ENCODE measurements at places on chromosomes 2 and 18.
A peak's percentile ranks its signal among the peaks of the same experiment; 100 is the strongest.

DNA sequence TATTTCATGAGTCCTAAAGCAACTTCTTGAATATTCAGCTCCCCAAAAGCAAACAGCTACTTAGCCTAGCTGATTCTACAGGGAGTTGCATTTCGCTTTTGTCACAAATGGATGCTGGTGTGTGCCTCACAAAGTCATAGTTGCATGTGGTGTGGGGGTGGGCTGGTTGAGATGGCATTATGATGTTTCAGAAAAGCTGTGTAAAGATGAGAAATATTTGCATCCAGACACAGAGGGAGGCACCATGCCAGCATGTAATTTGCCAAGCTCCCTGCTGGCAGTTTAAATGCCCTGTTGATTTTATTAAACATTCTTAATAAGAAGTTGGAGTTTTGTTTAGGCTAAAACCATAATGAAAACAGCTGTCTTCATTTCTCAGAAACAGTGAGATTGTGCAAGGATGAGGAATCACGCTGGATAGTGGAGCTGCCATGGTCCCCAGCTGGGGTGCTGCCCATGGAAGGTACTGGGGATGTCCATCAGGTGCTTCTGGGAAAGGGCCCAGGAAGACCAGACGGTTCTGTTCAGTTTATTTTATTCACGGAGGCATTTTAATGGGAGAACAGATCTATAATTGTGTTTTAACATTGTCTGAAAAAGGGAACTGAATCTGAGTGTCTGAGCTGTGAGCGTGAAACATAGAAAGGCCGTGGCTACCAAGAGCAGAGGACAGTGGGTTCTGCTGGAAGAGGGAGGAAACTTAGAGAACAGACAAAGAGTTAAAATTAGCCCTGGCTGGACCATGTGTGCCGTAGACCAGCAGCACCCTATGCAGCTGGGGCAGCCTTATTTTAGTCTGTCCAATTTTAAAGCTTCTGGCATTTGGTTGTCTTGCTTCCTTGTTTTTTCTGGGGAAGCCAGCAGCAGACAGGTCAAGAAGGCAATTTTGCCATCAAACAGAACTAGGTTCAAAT is 177.1 kb downstream of the FAM210A start:
- no peak for DNase-seq

GRCh38 chr18:32974421-32975162 is 201.8 kb upstream of the KLHL14 start:
- DNase-seq: peak; percentile 77

DNA sequence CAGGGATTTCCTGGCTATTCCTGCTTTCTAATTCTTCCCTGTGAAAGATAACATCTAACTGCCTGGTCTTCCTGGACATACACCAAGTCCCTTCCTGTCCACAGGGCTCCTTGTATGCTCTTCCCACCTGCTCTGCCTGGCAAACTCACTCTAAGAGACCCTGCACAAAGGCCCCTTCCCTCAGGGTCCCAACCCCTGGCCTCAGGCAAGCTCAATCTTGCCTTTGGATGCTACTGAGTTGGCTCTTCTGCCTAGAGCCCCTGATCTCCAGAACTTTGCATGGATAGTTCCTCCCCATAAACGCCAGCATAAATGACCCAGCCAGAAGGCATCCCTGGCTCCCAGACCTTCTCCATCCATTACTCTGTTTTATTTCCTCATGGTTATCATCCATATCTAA is 98.3 kb upstream of the OTOS start:
- no peak for DNase-seq

DNA sequence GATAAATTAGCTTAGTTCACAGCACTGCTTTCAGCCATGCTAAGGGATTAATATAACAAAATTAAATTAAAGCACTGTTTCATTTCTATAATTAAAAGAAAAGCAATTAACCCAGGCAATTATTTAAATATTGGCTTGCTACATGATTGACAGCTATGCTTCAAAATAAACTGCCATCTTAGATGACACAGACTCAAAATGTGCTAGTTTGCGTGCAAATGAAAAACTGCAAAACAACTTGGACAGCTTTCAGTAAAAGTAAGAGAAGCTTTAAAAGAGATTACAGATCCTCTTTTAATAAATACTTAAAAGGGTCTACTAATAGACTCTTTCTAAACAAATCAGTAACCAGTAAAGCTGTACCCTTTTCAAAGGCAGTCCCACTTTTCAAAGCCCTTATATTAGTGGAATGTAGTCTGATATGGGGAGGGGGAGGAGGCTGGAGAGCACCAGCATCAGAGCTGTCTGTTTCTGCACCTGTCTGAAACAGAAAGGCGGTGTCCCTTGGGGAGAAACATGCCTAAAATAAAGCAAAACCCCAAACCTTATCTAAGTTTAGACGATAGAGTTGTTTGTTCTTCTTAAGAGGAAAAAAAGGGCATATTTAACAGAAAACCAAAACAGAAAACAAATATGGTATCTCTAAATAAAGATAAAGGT is 20.8 kb downstream of the EIF2AK3 start:
- no peak for DNase-seq

DNA sequence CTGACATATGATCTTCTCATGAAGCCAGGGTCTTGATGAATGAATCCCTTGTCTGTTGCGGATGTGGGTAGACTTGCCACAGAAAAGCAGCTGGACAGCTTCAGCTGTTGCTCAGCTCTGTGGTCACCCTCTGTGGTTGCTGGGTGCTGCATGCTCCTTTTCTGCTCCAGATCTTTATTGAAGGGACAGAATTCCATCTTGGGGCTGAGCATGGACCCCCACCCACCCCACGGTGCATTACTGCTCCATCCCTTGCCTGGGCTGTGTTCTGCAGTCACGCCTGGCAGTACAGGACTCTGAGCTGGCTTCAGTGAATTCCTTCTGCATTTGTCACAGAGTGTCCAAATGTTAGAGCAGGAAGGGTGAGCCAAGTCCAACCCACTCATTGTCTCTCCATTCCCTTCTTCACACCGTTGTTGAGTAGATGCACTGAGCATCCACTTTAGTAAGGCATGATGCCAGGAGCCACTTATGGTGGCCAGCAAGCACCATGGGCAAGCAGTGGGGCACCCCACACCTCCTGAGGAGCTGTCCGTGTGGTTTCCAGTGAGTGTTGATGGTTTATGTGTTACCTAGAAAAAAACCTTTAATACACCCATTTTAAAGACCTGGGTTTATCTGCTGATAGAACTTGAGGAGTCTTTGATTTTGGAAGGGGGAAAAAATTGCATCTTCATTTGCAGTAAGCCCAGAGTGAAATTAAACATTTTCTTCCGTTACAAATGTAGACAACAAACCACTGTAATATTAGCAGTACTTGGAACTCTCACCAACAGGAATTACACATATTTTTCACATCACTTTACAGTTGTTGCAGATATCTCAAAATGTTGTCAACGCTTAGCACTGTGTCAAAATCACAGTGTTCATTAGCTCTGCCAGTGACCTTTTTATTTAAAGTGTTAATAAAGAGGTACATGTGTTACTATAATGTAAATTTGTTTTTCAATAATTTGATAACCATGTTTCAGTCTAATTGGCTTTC is 14.7 kb upstream of the ITGB6 start:
- no peak for DNase-seq

GRCh38 chr2:18046017-18046416 is 167.6 kb downstream of the KCNS3 start:
- no peak for DNase-seq

- no peak for DNase-seq
Measured at GRCh38 chr2:11127761-11128160, 27.5 kb upstream of the SLC66A3 start.
